ENCODE measurements at places on chromosomes 5 and 9.

DNA sequence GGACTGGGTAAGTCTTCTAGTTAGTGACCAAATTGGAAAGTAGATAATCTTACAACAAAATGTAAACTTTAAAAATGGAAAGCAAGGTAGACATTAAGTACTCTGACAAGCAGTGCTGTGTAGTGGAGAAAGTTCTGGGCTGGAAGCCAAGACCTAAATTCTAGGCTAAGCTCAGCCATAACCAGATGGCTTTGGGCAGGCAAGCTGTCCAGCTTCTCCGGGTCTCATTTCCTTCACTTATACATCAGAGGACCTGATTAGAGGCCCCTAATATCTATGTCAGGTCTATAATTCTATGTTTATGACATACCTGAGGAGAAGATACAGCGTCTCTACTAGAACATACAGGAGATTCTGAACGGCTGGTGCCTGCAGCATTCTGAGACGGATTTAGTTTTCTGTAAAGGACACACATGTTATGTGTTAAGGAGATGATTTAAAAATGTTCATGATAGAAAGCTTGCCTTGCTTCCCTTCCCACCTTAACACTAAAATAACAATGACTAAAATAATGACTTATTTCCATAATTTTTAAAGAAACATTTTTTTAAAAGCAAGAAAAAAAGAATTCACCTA lies 61.2 kb downstream of the ELL2 start:
- H3K36me3 ChIP-seq = peaks cover 94% of the 10 kb centered on the region
- H3K27me3 ChIP-seq = no peaks in the 10 kb centered on the region
- peak; percentile 40 for DNase-seq
- peak overlapping the region; percentile 59 for H3K27ac ChIP-seq
- H3K4me1 ChIP-seq = peaks cover 26% of the 10 kb centered on the region

GRCh38 chr5:174935854-174936474 lies 211.6 kb downstream of the MSX2 start:
- DNase-seq = peak; percentile 69
- H3K4me1 ChIP-seq = no peaks in the 10 kb centered on the region
- H3K4me3 ChIP-seq = no peak overlapping the region

DNA sequence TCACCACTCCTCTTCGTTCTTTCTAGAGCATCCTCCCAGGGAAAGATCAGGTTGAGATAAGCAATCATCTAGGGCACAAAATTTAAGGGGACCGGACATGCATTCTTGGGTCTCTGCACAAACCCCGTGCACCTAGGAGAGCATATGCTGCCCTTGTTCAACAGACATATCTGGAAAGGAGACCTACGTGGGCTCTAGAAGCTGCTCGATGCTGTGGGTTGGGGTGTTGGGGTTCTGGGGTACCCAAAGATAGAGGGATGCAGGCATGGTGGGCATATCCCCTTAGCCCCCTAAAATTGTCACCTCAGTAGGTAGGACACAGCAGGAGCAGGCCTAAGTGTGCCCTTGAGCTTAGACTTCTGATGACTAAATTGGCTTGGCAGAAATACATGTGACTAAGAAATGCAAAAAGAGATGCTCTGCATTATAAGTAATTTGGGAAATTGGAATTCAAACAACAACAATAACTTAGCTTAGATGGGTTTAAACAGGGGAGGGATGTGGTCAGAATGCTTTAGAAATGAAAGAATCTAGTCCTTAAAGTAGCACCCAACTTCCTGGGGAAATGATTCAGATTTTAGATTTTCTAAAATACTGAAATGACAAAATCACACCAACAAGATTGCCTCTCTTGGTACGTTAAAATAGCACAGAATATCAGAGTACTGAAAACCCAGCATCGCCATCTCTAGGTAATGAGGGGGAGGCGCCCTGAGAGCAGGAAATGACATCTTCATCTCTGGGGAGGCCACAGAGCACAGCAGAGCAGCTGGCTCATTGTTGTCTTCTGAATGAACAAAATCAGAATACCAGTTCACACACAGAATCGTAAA lies 172.3 kb downstream of the GNA14 start:
- H3K4me3 ChIP-seq = no peak overlapping the region
- DNase-seq = no peak
- H3K27me3 ChIP-seq = peaks cover 2% of the 10 kb centered on the region
- H3K36me3 ChIP-seq = no peaks in the 10 kb centered on the region

- DNase-seq = peak; percentile 37
- H3K4me1 ChIP-seq = peaks cover 29% of the 10 kb centered on the region
- no peak overlapping the region for H3K4me3 ChIP-seq
- peaks cover 9% of the 10 kb centered on the region for H3K36me3 ChIP-seq
- H3K27ac ChIP-seq = no peak overlapping the region
Measured at GRCh38 chr5:96940586-96940985, 4.7 kb downstream of the LNPEP start.

Measured in MCF 10A (cell line).